Natural killer cell (primary cell): ENCODE measurements at places on chromosomes 16 and 17. TPM values are rescaled to one million over a fixed set of nuclear protein-coding genes. Genes with fewer than 3 reads are reported as not detected.

The GNG13 gene
- not detected for total RNA-seq

The RGS9 gene
- total RNA-seq: 37.2 TPM

The FOXO3B gene
- total RNA-seq: 5.2 TPM

The GAS2L2 gene
- not detected for total RNA-seq

The ODAD4 gene
- 2.9 TPM for total RNA-seq

The TLCD1 gene
- total RNA-seq: not detected

The SENP3 gene
- total RNA-seq: 36.9 TPM

The KRTAP1-1 gene
- not detected for total RNA-seq

The PRAC2 gene
- total RNA-seq: not detected

The BHLHA9 gene
- not detected for total RNA-seq

The NEUROD2 gene
- not detected for total RNA-seq

The CAMTA2 gene
- 69.5 TPM for total RNA-seq

The SPATA32 gene
- total RNA-seq: not detected

The OR3A3 gene
- not detected for total RNA-seq

The FAM171A2 gene
- total RNA-seq: 0.20 TPM

The CACNG5 gene
- not detected for total RNA-seq

The NDUFAB1 gene
- total RNA-seq: 27.3 TPM

The KRTAP4-3 gene
- not detected for total RNA-seq

The KRT31 gene
- total RNA-seq: not detected

The RBFOX1 gene
- not detected for total RNA-seq

The SLC25A19 gene
- total RNA-seq: 14.8 TPM

The CCL23 gene
- 0.68 TPM for total RNA-seq

The KRT33B gene
- total RNA-seq: not detected

The GRIN2C gene
- total RNA-seq: not detected

The TBC1D26 gene
- total RNA-seq: not detected

The HSBP1 gene
- total RNA-seq: 37.8 TPM

The CTRL gene
- 14.3 TPM for total RNA-seq
